Esophagus squamous epithelium (tissue), 5 donors: ENCODE measurements at places on chromosomes 2 and 18.

DNA sequence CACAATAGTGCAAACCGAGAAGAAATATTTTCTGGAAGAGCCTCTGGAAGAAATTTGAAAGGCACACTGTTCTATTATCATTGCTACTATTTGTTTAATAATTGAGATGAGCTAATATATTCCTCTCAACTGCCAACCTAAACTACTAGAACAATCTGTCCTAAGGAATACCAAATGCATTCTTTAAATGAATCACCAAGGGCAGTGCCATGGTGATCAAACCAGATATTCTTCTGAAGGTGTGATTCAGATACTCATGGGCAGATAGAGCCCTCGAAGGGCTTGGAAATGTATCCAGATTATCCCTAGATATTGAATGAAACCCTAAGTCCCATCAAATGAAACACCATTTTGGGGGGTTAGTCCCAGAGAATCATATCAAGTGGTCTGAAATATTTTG, 76.6 kb downstream of the FIGN start:
- no peak for DNase-seq

DNA sequence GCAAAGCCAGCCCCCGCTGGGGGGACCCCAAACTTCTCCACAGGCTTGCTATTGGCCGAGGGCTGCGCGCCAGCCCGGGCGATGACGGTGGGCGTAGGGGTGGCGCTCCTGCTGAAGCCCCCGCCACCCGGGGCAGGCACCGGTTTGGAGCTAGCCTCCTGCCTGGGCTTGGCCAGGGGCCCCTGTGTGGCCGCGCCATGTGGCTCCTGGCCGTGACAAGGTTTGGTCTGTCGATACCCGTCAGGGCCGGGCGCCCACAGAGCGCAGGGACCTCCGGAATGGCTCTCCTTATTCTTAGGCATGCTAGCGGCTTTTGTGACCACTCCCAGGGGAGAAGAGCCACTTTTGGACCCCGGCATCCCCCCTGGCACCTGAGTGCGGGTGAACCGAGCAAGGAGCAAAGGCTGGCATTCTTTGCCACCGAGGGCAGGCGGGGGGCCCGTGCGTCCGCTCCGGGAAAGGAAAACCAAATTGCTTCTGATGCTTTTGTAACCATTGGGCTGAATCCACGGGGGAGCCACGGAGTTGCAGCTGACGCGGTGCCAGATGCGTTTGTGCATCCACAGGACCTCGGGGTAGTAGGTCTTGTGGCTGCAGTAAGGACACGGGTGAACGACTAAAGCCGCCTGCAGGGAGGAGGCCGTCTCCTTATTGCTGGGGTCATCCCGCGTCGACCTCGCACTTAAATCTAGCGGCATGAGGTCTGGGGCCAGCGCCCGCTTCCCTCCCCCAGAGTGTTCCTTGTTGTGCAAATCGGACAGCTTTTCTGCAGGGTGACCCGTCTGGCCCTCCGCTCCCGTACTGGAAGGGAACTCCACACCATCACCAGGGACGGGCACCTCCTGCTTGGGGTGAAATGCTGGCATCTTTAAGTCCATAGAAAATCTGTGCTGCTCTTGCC, 115.6 kb downstream of the ZNF516 start:
- DNase-seq: no peak

GRCh38 chr2:19752500-19752899, 149.3 kb downstream of the TTC32 start:
- no peak for DNase-seq

DNA sequence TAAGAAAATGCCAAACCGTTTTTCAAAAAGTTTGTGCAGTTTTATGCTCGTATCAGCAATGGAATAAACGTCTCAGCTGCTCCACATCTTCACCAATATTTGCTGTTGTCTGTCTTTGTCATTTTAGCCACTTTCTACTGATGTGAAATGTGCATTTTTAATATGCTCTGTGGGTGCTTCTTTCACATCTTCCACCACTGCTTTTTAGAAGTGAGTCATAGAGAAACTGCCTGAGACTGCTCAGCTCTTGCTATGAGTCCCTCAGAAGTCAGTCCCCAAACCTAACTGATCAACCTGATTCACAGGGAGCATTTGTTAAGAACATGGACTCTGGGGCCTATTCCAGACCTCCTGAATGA, 41.0 kb upstream of the EPC2 start:
- DNase-seq: no peak

- DNase-seq: no peak
Measured at GRCh38 chr2:60092781-60093180, 460.7 kb downstream of the BCL11A start.

DNA sequence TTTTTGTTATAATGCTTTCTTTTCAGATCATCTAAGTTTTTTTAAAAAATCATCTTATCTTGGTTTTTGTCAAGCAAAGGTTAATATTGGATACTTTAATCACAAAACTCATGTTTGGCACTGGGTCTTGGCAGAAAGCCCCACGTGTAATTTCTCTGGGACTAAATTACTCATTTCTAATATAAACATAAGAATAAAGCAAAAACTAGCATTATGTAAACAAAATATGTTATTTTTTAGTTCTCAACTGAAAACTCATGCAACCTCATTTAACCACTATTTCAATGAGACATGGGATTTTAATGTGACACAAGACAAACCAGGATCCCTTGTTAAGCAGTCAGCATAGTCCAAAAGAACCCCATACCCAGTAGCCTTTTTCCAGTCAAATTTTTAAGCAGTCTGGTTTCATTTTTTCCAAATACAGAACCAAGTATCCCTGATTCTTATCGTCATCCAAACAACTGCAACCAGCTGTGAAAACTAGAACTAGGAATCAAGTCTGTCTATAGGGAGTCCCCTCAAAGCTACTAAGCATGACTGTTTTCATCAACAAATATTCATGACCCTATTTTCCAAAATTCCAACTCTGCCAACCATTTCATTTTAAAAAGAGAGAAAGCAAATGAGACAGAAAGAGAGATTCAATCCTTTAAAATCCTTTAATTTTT, 27.1 kb downstream of the PID1 start:
- no peak for DNase-seq

DNA sequence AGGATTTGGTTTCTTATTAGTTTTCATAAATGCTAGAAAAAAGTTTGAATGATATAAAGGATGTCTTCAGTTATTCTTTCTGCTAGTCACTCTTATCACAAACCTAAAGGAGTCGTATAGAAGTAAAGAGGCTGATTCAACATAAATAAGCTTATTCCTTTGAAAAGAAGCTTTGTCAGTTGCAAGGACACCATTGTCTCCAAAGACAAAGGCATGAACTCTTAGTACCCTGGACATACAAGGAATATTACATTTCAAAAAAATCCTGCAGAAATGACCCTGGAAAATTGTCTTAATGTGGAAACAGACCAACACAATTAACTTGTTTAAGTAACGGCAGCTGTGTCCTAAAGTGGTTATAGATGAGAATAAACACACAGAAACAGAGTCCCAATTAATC, 528.0 kb downstream of the CPS1 start:
- no peak for DNase-seq

DNA sequence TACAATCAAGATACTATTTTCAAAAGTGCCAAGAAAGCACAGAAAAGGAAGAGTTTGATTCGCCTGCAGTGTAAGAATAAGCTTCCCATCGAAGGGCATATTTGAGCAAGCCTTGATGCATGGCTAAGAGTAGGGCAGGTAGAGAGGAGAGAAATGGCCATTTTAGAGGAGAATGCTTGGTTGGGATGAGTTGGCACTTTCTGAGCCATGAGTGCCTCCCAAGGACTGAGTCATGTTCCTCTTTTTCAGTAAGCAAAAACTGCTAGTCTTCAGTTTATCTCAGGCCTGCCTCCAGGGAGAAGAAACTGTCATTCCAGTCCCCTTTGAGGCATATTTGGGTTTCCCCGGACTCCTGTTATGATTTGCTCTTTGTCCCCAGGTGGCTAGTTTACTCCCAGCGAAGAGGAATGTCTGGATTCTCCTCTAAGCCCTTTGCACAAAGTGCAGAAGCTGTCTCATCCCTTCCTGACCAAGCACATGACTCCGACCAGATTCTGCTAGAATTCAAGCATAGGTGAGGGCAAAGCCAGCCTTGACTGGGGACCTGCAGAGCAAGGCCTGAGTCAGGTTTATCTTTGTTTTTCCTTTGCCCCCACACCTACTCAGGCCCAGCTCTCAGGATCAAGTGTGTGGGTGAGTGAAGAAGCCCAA, 115.2 kb downstream of the TTC32 start:
- no peak for DNase-seq
